ENCODE measurements at places on chromosomes 2 and 18.

DNA sequence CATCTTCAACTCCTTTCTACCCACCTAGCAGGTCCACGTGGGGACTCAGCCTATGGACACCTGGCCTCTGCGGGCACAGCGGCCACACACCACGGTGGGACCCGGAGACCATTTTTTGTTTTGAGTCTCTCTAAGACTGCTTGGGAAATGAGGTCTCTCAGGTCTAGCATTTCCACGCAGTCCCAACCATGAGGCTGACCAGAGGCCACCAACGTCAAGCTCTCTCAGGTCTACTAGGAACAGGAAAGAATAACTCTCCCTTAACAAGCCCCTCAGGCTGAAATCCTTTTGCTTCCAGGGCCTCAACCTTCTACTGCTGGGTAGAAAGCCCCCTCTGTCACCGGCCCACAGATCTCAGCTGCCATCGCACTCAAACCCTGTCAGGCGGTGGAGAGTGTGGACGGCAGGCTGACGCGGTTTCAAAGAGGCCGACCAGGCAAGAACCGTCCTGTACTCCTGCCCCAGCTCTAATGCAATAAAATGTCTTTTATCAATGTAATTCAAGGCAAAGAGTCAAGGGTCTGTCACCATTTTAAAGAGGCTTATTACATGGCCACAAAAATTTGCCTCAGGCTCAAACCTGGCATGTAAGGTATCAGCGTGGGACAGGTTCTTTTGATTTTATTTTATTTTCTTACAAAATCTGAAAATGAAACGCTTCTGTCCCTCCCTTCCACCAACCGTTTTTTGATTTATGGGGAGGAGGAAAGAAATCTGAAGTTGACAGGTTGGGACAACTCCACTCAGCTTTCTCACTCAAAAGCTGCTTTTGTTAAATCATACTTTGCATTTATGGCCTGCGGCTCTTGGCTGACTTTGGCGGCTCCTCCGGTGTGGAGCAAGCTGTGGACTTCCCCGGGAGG, 74.0 kb downstream of the BCL11A start:
- DNase-seq, result no peak

GRCh38 chr18:12934454-12935071, 13.2 kb upstream of the SEH1L start:
- peak; percentile 59 for DNase-seq

DNA sequence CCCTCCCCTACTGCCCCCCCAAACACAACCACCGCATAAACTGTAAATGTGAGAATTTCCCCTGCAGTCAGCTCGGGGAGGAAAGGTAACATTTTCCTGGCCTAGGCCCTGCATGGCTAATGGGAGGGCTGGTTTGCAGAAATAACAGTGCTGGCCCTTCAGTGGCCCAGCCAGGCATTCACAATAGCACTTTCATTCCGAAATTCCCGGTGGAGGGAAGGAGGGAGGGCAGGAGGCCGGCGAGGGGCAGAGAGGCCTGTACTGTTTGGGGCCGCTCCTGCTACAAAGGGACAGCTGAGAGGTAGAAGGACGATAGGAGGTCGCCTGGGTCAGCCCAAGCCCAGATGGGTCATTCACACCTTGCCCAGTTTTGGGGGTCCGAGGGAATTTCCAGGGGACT, 11.3 kb downstream of the CYP26B1 start:
- DNase-seq, result no peak

GRCh38 chr18:47077111-47077510, 41.7 kb upstream of the ELOA2 start:
- DNase-seq, result no peak

GRCh38 chr18:59357928-59358327, 1.1 kb downstream of the LMAN1 start:
- DNase-seq, result no peak

GRCh38 chr2:228699400-228699799, 517.9 kb upstream of the SPHKAP start:
- no peak for DNase-seq

DNA sequence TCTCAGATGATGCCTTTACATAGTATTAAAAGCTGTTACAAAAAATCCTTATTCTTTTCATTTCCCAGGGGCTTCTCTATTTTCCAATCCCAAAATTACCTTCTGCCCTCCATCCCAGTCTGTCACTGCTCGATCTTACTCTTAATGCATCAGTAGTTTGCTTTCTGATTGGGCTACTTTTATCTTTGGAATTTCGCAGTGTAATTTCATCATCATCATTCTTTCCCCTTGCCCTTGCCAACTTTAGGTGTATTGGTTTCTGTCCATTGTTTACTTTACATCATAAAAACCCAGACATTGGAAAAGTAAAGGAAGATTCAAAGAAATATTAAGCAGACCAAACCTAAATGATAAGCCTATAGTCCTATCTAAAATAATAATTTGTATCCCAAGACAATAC, 457.2 kb downstream of the PIK3C3 start:
- DNase-seq, result no peak

DNA sequence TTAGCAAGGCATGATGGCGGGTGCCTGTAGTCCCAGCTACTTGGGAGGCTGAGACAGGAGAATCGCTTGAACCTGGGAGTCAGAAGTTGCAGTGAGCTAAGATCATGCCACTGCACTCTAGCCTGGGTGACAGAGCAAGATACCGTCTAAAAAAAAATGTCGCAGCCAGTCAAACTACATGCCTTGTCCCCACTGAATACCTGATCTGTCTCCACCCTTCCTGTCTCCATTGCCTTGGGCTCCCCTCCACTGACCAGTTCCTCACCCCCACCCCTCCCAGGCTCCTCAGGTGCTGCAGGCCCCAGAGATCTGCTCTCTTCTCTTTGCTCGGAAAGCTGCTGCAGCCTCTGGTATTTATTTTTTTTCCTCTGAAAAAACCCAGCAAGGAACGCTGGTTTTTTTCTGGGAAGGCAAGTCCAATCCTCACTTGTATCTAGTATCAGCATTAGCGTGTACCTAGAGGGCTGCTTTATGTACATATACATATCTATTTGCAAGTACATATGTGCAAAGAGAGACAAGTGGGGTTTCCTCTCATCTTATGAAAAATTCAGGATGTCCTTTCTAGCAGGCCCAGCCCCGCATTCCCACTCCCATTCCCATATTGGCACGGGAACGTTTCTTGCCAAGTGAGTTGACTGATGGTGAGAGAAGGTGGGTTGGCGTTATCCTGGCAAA, 4.4 kb downstream of the PSD4 start:
- DNase-seq, result no peak

GRCh38 chr2:182897137-182897536, 30.7 kb upstream of the FRZB start:
- DNase-seq, result no peak

- DNase-seq, result no peak
Measured at GRCh38 chr2:3483986-3484960, 35.1 kb downstream of the ADI1 start.

GRCh38 chr2:25816249-25816648, 62.0 kb downstream of the ASXL2 start:
- DNase-seq, result no peak

DNA sequence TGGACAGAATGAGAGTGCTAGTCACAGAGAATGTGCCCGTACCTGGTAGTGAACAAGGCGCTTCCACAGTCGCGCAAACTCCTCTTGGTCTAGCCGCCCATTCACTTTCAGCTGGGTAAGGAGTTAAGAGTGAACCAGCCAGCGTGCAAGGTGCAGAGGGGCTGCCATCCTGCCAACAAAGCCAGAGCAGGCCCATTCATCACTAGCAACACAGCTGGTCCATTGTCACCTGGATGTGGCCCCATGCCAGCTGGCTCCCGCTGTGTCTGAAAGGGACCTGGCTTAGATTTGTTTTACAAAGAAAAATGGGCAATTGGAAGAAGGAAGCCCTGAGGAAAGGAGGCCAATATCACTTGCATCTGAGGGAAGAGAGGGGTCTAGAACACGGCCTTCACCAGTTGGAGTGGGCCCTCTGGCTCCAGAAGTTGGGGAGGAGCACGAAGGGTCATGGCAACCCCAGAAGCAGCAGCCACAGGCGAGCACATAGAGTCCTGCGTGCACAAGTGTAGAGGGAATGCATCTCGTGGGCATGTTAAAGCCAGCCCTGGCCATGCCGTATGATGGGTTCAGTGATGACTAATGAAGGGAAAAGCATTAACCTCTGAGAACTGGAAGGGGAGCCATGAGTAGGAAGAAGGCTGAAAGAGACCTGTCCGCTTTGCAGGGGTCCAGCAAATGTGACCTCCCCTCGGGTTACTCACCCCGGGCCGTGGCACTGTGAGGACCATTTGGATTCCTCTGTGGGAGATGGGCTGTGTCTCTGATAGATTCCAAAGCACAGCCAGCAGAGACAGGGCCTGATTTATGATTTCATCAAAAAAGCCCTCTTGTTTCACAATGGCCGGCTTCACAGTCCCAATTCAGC, 70.6 kb downstream of the CAPN13 start:
- no peak for DNase-seq

DNA sequence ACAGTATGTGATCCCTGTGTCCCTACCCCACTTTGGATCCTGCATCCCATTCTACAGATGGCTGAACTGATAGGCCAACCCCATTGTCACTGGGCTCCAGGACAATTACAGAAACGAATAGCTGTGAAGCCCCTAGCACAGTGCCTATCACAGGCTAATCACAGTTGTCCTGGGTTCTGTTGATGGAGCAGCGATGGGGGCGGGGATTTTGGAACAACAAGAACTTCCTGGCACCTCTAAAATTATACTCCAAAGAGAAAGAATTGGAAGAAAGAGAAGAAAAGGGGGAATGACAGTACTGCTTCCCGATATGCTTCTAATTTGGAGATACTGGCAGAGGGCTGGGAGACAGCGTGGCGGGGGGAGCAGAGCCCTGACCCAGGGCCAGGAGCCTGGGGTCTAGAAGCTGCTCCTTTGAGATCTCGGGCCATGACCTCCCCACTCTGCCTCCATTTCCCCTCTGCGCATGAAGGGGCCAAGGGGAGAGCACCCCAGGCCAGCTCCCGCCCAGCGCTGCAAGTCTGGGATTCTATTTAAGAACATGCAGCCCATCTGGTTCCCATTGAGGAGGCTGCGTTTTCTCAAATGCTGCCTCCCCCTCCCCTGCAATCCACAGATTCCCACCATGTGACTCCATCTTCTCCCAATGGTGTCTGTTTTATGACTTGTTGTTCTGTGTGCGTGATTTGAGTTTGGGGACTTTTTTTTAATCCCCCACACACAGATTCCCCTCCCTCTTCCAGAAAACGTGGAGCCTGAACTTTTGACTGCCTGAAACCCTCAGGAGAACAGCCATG, 202.7 kb downstream of the CYP26B1 start:
- no peak for DNase-seq

DNA sequence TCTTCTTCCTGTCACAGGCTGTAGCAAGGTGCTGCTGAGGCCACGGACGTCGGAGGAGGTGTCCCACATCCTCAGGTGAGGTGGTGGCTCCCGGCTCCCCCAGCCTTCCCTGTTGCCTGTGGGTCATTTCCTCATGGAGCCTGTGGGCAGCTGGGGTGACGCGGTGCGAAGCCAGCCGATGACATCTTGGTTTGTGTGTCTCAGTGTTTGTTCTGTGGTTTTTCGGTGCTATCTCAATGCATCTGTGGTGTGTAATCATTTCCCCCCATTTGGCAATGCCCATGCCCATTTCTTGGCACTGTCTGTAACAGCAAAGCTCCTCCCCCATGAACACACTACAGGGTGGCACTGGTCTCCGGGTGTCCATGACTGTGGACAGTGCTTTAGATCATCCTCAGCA, 6.6 kb downstream of the D2HGDH start:
- DNase-seq, result no peak

- no peak for DNase-seq
Measured at GRCh38 chr2:3399829-3400228, 20.3 kb downstream of the TRAPPC12 start.

- DNase-seq, result no peak
Measured at GRCh38 chr18:34956663-34957062, 84.5 kb upstream of the MAPRE2 start.

GRCh38 chr2:215756346-215756730, 257.0 kb downstream of the MREG start:
- no peak for DNase-seq

GRCh38 chr2:99879481-99879880, 262.9 kb downstream of the AFF3 start:
- DNase-seq, result no peak

DNA sequence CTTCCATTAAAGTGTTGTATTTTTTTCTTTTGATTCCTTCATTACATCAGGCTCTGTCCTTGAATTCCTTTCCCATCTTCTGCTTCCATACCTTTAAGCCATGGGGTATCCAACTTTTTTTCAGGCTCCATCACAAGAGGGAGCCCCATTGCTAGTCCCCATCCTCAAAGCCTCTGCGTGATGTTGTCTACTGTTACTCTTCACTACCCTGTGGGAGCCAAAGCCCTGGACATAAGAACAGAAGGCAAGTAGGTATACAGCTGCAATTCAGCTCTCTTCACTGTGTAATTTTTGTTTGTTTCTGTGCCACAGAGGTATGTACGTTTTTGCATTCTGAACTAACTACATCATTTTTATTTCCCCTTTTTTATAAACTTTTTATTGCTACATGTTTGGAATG, 36.6 kb upstream of the CCNYL1 start:
- no peak for DNase-seq

GRCh38 chr18:49786019-49786720, 27.2 kb downstream of the ACAA2 start:
- DNase-seq, result no peak

- DNase-seq, result no peak
Measured at GRCh38 chr2:233474308-233475160, 92.0 kb downstream of the USP40 start.

DNA sequence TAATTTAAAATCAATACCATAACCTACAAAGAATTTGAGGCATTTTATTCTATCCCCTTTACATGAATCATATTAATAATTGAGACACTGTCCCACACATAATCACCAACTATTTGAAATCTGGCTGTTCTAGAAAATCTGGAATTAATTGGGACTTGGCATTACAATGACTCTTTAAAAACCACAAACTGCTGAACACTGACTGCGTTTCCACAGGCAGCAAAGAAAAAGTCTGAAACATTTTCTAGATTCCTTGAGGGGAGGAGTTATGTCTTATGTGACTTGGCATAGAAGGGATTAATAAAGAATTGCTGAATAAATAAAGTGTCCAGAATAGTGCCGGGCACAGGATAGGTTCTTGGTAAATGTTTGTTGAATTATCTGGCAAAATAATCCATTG, 61.4 kb downstream of the GPR39 start:
- DNase-seq, result no peak

DNA sequence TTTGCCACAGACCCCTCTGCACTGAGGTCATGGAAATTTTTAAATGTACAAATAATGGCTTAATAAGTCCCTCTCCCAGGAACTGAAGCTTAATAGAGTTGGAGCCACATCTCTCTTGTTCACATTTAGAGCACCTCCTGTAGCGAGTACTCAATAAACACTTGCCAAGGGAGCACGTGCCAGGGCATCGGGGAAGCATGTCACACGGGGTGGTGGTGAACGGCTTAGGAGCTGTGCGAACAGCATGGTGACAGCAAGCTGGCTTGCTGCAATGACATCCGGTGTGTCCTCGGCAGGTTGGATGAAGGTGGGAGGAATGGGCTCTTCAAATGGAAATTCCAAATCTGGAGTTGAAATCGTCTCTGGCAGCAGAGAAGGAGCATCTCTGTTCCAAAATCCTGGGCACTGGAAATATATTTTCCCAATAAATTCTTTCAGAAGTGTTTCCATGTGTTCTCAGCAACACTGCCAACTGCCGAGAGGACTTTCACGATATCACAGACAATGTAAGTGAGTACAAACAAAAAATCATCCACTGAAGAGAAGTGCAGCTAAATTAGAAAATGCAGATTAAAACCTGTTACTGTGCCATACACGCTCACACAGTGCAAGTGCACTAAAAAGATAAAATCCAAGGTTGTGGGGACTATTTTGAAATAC, 74.1 kb downstream of the GALR1 start:
- DNase-seq, result no peak

- no peak for DNase-seq
Measured at GRCh38 chr2:11366326-11366741, 21.9 kb upstream of the ROCK2 start.

Measured in stimulated activated CD8-positive, alpha-beta memory T cell treated with anti-CD3 and anti-CD28 coated beads, Interleukin-7, amount 100 ng/mL, for 24 hours (primary cell).